ENCODE measurements at places on chromosomes 7 and 10.

GRCh38 chr10:58028597-58029366 is 238.9 kb downstream of the IPMK start:
- no peak for DNase-seq

DNA sequence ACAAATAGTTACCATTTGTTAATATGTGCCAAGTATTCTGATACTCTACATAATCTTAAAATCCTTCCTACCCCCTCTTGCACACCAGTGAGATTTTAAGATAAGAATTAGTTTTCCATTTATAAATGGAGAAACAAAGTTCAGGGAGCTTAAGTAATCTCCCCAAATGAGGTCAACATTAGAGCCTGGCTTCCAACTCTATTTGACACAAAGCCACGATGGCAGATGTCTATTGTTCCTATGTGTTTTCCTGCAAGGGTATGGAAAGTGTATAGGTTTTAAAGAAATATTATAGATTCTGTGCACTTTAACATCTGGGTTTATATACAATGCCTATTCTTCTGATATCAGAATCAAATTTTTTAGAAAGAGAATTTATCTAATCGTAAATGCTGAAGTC is 143.9 kb upstream of the SEMA3C start:
- DNase-seq = no peak

DNA sequence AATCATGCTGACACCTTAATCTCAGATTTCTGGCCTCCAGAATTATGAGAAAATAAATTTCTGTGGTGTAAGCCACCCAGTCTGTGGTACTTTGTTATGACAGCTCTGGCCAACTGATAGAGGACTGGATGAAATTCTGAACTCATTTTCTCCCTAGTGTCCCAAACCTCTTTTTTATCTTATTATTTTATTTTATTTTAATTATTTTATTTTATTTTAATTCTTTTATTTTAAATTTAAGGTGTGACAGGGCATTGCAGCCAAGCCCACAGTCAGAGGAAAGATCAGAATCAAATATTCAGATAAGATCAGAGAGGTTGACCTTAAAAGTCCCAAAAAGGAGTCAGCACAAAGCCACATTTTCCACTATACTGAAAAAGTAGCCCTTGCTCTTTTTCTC is 228.1 kb downstream of the TFEC start:
- DNase-seq = no peak

- no peak for DNase-seq
These were observed 69.0 kb upstream of the LRRC18 start for GRCh38 chr10:49008505-49009198.

DNA sequence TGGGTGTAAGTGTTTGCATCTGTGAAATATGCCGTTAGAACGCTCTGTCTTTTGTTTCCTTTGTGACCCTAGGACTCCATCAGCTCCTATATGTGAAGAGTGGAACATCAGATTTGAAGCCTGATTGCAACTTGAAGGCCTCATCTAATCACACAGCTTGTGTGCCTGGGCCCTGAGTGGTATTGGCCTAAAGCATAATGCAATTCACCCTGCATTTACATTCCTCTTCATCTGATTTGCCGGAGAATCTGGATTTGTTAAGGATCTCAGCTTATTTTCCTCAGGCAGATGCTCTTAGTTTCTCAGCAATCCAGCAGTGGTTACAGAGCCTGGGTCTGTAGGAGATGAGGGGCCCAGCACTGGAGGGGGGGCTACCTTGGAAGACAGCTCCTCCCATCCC is 183.2 kb upstream of the ITGB1 start:
- DNase-seq = no peak

GRCh38 chr7:105304040-105304895 is 84.5 kb downstream of the SRPK2 start:
- DNase-seq = no peak

- DNase-seq = no peak
These were observed at the start of gene PCLO for GRCh38 chr7:83162402-83163256. TSS of gene PCLO (minus strand) at chr7:83162884. CDS start at chr7:83162592, 292 bp downstream.

DNA sequence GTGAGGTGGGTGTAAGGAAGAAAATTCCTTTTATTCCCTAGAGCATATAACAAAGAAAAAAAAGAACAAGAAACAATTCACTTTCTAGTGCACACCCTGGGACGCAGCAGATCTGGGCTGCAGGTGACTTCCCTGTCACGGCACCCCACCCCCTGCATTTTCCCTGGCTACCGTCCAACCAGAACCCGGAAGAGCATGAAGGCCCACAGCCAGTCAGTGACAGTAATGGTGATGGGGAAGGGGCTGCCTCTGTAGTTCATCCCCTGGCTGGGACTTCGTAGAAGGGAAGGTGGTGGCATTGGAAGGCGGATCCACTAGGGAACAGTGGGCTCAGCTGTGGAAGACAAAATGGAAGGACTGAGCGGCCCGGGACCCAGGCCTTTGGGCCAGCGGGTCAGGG is 236.7 kb downstream of the BUB3 start:
- no peak for DNase-seq

- DNase-seq = no peak
These were observed 113.8 kb upstream of the SKAP2 start for GRCh38 chr7:26978146-26978545.

GRCh38 chr10:112584276-112584675 is 137.3 kb downstream of the VTI1A start:
- no peak for DNase-seq

DNA sequence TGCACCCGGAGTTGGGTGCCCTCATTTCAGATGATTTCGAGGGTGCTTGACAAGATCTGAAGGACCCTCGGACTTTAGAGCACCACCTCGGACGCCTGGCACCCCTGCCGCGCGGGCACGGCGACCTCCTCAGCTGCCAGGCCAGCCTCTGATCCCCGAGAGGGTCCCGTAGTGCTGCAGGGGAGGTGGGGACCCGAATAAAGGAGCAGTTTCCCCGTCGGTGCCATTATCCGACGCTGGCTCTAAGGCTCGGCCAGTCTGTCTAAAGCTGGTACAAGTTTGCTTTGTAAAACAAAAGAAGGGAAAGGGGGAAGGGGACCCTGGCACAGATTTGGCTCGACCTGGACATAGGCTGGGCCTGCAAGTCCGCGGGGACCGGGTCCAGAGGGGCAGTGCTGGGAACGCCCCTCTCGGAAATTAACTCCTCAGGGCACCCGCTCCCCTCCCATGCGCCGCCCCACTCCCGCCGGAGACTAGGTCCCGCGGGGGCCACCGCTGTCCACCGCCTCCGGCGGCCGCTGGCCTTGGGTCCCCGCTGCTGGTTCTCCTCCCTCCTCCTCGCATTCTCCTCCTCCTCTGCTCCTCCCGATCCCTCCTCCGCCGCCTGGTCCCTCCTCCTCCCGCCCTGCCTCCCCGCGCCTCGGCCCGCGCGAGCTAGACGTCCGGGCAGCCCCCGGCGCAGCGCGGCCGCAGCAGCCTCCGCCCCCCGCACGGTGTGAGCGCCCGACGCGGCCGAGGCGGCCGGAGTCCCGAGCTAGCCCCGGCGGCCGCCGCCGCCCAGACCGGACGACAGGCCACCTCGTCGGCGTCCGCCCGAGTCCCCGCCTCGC is at the start of gene EGFR:
EGFR (plus strand) TSS at position 657 of the 830 bp plus-strand sequence. CDS start 261 bp downstream, outside the sequence.
- DNase-seq = no peak

DNA sequence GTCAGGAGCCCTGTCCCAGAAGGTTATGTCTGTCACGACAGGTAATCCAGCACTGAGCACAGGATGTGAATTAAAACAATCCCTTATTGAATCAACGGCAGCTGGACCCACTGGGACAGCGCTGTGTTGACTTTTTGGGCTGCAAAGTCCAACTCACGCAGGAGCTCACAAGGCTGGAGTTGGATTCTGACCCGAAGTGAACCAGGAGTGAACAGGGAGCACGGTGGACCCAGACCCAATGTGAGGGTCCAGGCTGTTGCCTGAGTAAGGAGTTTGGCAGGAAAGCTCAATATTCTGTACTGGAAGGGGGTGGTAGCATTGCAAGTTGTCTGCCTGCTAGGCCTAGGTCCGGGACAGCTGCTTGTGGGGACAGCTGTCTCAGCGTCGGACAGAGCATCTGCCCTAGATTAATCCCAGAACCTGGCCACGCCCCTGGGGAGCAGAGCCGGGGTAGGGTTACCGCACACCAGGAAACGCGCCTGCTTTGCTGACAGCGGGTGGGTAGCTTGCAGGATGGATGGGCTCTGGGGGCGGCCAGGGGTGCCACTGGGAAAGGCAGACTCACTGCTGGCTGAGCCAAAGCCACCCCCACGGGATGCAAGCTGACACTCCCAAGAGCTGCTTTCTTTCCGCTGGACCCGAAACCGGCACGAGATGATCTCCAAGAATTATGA is 24.0 kb downstream of the COL26A1 start:
- DNase-seq = no peak

GRCh38 chr7:69598487-69599285 is 411 bp downstream of the AUTS2 start:
- DNase-seq = no peak

DNA sequence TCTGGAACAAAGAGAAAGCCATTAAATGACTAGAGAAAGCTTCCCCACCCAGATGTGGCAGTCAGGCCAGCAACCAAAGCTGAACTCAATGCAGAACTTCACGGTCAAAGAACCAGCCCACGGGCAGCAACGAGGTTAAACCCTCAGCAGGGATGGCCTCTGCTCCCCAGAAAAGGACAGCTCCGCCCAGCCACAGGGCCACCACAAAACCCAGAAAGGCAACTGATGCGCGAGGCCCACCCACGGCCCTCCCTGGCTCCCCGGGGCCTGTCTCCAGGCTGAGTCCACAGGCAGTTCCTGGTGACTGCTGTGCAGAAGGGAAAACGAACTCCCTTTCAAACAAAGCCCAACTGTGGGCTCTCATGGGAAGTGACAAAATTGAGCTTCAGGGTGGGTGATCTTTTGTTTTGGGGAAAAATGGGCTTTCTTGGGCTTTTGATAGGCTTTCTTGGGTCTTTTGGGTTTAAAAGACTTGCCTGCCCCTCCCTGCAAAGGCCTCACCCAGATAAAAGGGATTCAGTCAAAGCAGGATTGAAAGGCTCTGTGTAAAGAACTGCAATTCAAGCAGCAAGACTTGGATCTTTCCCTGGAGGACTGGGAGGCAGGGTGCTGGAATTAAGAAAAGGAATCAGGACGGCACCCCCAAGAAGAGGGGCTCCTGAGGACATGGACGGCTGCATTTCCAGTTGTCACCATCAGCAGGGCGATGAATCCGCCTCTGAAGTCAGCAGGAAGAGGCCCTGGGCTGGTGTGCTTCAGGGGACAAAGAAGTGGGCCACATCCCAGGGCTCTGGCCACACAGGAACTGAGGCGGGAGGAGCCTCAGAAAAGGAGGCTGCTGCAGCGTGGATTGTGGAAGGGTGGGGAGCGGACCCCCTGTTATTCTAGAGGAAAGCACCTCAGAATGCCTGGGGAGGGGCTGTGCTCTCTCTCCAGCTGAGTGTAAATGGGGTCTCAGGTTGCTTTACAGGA is 209.9 kb downstream of the USP6NL start:
- DNase-seq = no peak

GRCh38 chr7:145795132-145795531 is 321.5 kb upstream of the CNTNAP2 start:
- DNase-seq = no peak

DNA sequence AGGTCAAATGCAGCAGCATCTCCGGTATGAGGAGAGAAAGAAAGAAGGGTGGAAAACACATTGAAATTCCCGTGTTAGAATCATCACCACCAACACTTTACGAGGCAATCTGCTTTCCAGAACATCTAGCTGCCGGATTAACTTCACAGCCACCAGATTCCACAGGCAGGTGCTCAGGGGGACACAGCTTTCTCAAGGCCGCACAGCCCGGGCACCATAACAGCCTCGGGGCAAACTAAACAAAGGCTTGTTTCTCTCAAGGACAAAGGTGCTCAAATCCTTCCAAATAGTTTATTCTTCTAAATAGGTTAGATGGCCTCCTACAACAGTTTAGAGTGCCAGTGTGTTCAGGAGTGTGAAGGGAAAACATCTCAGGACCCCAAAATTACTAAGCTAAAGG is 156.3 kb downstream of the DIP2C start:
- no peak for DNase-seq

GRCh38 chr7:4856336-4857057 is 5.3 kb downstream of the PAPOLB start:
- no peak for DNase-seq

- no peak for DNase-seq
These were observed 65.8 kb downstream of the MINDY4 start for GRCh38 chr7:30836991-30837390.

GRCh38 chr10:2425320-2425719 is 642.0 kb upstream of the PFKP start:
- no peak for DNase-seq

GRCh38 chr7:27223941-27224575 is 18.5 kb upstream of the EVX1 start:
- no peak for DNase-seq

DNA sequence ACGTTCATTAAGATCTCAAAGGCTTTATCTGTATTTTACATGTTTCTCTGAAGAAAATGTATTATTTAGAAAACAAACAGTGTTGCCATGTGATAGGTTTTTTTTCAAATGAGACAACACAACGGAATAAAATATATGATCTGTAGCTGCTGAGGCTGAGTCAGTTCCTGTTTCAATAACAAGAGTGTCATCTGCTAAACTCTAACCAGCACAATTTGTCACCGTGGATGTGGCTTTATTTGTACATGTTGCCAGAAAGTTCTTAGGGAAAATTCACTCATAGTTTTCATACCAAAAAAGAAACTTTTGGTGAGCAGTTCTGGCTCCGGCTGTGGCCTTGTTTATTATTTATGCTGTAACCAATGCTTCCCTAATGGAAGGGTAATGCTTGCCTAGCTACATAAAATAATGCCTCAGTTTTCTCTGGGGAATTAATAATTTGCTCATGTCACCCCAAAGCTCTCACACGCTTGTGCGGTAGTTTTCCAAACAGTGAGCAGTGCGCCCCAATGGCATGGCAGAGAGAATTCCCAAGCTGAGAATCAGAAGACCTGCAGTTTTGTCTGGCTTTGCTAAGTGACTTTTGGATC is 20.3 kb upstream of the KLF6 start:
- peak; percentile 20 for DNase-seq

DNA sequence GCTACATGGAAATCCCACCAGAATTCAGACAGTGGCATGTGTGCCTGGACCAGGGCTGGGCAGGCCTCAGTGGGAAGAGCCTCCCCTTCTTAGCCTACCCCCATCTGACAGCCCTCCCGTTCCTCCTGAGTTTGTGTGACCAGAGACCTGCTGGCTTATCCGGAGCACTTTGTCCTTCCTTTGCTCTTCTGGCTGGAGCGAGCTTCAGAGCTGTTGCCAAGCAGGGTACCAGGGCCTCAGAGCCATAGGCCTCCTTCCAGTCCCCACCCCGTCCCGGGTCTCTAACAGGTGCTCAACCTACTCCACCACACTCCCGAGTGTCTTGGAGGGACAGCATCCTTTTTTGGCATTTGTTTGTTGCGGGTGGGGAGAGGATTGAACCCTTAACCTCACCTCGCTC is 26.5 kb upstream of the TRIM8 start:
- DNase-seq = no peak

Measured in activated CD4-positive, CD25-positive, alpha-beta regulatory T cell (primary cell).